ENCODE measurements at places on chromosomes 11 and 22.

DNA sequence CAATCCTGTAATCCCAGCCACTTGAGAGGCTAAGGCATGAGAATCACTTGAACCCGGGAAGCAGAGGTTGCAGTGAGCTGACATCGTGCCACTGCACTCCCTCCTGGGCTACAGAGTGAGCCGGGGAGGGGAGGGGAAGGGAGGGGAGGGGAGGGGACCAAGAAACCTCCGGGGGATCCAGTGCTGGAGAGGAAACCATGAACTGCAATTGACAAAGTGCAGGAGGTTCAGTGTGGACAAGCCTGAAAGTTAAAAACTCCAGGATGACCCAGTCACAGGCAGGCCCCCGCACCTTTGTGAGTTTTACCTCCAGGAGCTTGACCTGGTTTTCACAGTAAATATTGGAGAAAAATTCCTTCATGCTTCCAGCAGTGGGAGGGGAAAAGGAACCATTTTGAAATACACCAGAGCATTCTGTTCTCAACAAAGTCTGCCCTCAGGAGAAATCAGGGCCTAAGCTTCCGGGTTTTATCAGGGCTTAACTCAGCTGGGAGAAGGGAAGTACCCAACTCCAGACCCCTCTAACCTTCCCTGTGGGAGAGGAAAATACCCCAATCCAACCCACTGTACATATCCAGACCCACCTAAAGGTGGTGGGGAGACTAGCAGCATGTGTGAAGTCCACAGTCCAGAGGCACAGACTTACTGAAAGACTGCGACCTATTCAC lies 15.5 kb upstream of the ZFTA start:
- H3K36me3 ChIP-seq = no peaks in the 10 kb centered on the region
- peaks cover 13% of the 10 kb centered on the region for H3K27me3 ChIP-seq
- H3K4me3 ChIP-seq = no peak overlapping the region
- H3K27ac ChIP-seq = no peak overlapping the region

- peaks cover 55% of the 10 kb centered on the region for H3K27me3 ChIP-seq
- H3K36me3 ChIP-seq = no peaks in the 10 kb centered on the region
- H3K27ac ChIP-seq = no peak overlapping the region
- H3K4me1 ChIP-seq = no peaks in the 10 kb centered on the region
- no peak overlapping the region for H3K4me3 ChIP-seq
- DNase-seq = no peak
Observed at GRCh38 chr11:115644856-115645255, 140.6 kb upstream of the CADM1 start.

DNA sequence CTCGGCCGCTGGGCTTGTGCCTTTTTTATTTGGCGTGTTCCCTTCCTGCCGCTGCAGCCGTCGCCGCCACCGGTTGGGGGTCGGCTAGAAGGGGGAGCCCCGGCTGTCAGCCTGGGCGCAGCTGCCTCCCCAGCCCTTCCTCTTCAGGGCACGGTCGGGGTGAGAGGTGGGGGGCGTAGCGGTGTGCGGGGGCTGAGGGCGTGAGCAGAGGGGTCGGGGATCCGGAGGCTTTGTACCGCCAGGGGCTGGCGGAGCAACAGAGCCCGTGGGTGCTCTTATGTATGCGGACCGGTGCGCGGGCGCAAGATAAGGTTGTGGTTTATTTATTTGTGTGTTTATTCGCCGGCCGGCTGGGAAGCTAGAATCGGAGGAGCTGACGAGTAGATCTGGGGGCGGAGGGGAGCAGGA lies 477 bp downstream of the ZBTB16 start:
- peaks cover 34% of the 10 kb centered on the region for H3K27me3 ChIP-seq
- H3K4me1 ChIP-seq = peaks cover 35% of the 10 kb centered on the region
- peak overlapping the region; percentile 87 for H3K4me3 ChIP-seq
- DNase-seq = no peak
- H3K36me3 ChIP-seq = peaks cover 59% of the 10 kb centered on the region
- H3K27ac ChIP-seq = no peak overlapping the region

- DNase-seq = no peak
- H3K27ac ChIP-seq = peak overlapping the region; percentile 94
- peaks cover 25% of the 10 kb centered on the region for H3K4me1 ChIP-seq
Observed at GRCh38 chr11:44065161-44065661, 859 bp upstream of the ACCS start.

DNA sequence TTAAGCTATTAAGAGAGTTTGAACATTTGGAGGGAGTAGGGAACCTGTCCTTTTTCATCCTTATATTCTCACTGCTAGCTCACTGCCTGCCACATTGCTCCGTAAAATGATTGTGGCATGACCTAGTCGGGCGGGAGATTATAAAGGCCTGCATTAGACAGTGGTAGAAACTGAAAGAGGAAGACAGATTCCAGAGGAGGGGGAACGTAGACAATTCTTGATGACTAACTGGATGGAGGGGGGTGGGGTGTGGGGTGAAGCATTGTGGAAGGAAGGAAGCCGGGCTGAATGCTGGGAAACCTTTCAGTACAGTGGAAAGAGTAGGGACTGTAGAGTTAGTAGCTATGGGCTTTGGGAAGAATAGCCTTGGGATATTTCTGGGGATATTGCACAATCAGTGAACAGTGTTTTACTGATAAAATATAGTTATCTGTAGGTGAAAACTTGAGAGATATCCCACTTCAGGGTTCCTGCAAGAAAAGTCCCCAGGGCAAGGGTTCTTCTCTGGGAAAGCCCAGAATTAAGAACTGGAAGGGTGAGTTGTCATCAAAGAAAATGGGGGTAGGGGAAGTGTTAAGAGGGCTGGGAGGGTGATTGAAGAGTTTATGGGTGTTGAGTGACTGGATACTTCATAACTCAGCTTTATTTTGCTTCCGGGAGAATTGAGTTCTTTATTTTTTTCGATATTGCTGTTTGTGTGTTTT lies 2.1 kb downstream of the MED15 start:
- no peak for DNase-seq
- H3K4me3 ChIP-seq = peak overlapping the region; percentile 94
- peaks cover 60% of the 10 kb centered on the region for H3K4me1 ChIP-seq

DNA sequence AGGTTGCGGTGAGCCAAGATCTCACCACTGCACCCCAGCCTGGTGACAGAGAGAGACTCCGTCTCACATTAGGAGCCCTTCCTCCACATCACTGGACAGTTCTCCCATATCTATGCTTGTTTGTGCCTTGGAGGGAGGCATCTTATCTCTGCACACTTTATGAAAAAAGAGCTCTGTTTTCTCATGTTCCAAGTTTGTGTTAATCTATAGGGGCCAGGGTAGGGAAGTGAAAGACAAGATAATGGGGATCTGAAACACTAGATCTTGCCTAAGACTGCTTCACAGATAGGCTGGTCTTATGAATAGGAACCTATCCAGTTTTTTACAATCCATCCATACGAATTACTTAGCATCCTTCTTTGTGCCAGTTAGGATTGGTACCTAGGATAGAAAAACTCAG lies 17.1 kb downstream of the OR6Q1 start:
- H3K36me3 ChIP-seq = peaks cover 3% of the 10 kb centered on the region
- no peak for DNase-seq
- H3K4me1 ChIP-seq = no peaks in the 10 kb centered on the region
- H3K4me3 ChIP-seq = no peak overlapping the region
- no peak overlapping the region for H3K27ac ChIP-seq
- peaks cover 20% of the 10 kb centered on the region for H3K27me3 ChIP-seq

DNA sequence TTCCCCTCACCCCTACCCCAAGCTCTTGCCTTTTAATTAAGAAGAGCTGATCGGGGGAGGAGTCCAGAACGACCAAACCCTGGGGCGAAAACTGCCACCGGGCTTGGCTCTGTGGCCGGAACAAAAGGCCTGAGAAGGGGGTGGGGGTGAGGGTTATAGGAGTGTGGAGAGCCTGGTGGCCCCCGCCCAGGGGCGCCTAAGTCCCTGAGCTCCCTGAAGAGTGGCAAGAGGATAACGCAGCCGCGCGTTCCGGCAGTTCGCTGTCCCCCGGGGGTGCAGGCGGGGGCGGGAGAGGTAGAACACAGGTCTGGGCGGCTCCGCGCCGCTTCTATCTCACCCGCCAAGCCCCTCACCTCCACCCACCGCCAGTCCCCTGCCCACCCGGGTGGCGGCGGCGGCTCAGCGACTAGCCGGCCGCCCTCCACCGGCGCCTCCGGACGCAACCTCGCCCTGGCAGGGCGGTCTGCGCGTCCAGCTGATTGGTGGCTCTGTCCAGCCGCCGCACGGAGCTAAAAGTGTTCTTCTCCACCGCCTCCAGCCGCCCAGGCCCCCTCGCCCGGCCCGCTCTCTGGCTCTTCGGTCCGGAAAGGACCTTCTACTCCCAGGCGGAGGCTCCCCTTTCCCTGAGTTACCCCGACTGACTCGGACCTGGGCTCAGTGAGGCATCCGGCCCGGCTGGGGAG lies 18.7 kb upstream of the BDNF start:
- H3K27ac ChIP-seq = no peak overlapping the region
- peaks cover 71% of the 10 kb centered on the region for H3K27me3 ChIP-seq
- no peaks in the 10 kb centered on the region for H3K36me3 ChIP-seq
- no peak overlapping the region for H3K4me3 ChIP-seq
- no peaks in the 10 kb centered on the region for H3K4me1 ChIP-seq

DNA sequence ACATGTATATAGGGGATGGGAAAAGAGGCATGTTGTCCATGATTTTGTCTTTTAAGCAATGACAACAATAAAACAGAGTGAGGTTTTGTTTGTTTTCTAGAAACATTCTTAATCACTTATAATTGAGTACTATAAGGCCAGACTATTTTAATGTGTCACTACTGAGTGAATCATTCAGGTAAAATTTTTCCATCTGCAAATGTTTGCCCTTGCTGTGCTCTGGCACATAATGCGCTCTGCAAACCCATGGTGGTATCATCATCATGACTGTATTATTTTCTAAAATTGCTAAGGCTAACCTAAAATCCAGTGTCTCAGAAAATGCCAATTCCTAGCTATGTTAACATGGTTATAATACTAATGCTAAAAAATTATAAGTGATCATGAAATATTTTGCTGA lies 261.2 kb downstream of the CADM1 start:
- DNase-seq = no peak
- no peaks in the 10 kb centered on the region for H3K4me1 ChIP-seq
- H3K27ac ChIP-seq = no peak overlapping the region
- no peaks in the 10 kb centered on the region for H3K27me3 ChIP-seq

Data from effector memory CD8-positive, alpha-beta T cell (primary cell).